ENCODE measurements at places on chromosomes 5 and 9.
A peak's percentile ranks its signal among the peaks of the same experiment; 100 is the strongest.

- no peak for DNase-seq
These were observed 678.7 kb downstream of the MAT2B start for GRCh38 chr5:164184158-164184557.

GRCh38 chr9:90600029-90600428 lies 42.6 kb downstream of the DIRAS2 start:
- DNase-seq, result no peak

GRCh38 chr5:79093762-79094161 lies 17.8 kb upstream of the BHMT start:
- no peak for DNase-seq

GRCh38 chr9:35944173-35944572 lies 13.8 kb downstream of the OR2S2 start:
- DNase-seq, result no peak

- DNase-seq, result no peak
These were observed 15.6 kb upstream of the PTBP3 start for GRCh38 chr9:112349008-112349333.

DNA sequence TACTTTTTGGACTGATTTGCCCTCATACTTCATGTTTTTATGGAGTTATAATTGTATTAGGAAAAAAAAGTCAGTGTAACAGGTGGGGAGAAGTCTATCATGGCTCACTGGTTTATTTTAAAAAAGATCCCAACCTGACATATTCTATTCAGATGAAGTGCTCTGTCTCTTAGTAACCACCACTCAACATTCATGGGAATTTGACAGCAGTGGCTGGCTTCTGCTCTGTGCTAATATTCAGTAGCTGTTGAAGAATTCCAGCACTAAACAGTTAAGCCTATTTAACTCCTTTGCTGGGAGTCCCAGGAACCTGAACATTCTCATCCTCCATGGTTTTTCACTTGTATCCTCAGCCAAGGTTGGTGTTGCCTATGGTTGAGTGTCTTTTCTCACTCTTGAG lies 23.1 kb downstream of the CMYA5 start:
- DNase-seq, result no peak

- no peak for DNase-seq
These were observed 82.4 kb downstream of the GADD45G start for GRCh38 chr9:89687188-89687587.

GRCh38 chr9:88942411-88942810 lies 48.9 kb upstream of the S1PR3 start:
- DNase-seq, result no peak

GRCh38 chr9:37339923-37340322 lies 82.6 kb upstream of the GRHPR start:
- no peak for DNase-seq

GRCh38 chr5:172751761-172752510 lies 19.1 kb downstream of the DUSP1 start:
- DNase-seq, result no peak

- no peak for DNase-seq
These were observed 35.1 kb upstream of the CLK4 start for GRCh38 chr5:178661836-178662540.

DNA sequence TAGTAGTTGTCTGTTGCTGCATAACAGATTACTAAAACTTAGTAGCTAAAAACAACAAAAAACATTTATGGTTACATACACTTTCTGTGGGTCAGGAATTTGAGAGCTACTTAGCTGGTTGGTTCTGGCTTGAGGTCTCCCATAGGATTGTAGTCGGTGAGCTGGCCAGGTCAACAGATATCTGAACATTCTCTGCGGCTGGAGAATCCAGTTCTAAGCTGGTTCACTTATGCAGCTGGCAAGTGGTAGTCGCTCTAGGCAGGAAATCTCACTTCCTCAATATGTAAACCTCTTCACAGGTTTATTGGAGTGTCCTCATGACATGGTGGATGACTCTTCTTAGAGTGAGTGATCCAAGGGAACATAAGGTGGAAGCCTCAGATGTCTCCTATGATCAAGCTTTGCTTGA lies 65.7 kb upstream of the TNFAIP8 start:
- peak; percentile 65 for DNase-seq

DNA sequence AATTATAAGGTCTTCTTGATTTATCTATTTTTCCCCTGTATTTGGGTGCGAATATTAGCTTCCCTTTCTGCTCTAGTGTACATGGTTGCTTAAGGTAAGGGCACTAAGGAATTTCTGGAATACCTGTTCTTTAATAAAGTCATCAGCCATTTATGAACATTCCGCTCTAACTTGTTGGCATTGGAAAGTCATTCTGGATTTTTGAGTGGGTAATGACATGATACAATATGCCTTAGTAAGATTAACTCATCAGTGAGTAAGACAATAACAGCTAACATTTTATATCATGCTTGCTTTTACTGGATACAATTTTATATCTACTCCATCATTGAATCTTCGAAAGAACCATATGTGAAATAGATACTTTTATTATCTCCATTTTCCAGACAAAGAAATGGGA lies 196.1 kb downstream of the ARRDC3 start:
- no peak for DNase-seq

DNA sequence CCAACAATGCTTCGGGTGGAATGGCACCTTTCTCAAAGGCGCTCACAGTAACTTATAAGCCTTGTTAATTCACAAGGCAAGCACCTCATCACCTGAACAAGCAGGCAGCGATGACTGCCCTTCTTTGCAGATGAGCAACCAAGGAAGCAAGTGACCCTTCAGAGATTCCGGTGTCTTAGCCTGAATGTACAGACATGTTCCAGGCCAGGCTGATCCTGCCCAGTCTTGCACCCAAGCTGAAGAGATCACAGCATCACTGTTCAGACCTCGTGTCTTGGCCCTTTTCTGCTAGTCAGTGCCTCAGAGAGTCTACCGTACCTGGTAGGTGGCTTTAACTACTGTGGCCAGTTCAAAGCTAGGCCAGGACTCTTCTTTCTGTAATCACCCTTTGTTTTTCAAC lies 94.7 kb upstream of the ERCC6L2 start:
- DNase-seq, result no peak

GRCh38 chr5:135038813-135039270 lies 4.8 kb upstream of the PITX1 start:
- DNase-seq, result no peak

DNA sequence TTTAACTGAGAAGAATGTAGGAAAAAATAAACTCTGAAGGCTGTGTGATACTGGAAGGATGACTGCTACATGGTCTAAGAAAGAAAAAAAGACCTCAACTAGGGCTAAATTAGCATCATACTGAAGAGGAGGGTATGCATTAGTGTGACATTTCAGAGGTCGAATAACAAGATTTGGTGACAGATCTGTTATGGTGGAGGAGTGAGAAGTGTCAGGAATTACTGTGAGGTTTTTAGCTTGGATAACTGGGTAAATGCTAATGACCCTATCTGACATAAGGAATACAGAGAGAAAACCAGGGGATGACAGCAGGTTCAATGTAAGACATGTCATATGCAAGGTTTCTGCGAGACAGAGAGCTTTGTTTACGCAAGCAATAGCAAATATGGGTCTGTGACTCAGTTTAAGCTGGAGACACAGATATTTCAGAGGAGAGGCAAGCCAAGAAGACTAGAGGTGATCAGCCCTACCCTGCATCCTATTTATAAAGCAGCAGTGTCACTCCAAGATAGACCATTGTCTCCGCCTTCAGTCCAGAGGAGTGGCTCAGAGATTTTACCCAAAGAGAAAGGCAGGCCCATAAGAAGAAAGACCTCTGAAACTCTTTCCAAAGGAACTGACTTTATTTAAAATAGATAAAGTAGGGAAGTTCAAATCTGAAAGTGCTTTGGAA lies 44.3 kb downstream of the FBN2 start:
- DNase-seq, result no peak

DNA sequence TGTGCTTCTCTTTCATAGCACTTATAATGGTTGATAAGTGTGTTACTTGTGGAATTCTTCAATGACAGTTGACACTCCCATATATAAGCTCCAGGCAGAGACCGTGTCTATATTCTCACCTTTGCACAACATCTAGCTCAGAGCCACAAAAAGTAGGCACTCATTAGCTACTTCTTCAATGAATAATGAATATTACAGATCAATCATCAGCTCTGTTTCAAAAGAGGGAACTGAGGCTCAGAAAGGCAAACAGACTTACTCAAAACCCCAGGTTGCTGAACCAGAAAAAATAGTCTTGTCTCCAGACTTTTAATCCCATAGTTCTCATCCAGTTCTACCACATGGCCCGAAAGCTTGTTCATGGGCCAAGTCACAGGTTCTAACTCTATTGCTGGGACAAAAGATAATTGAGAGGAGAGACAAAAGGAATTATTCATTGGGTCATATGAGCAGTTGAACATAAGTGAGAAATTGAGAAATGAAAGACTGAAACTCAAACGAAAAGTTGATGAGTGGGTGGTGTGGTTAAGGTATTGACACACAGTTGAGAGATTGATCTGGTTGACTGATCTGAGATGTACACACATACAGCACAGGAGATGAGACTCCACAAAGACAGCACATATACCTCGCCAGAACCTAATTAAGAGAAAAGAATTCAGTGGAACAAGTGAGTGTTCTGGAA lies 381.6 kb downstream of the EFNA5 start:
- DNase-seq, result no peak

- DNase-seq, result peak; percentile 81
These were observed 58.8 kb downstream of the MTRR start for GRCh38 chr5:7927466-7928375.

DNA sequence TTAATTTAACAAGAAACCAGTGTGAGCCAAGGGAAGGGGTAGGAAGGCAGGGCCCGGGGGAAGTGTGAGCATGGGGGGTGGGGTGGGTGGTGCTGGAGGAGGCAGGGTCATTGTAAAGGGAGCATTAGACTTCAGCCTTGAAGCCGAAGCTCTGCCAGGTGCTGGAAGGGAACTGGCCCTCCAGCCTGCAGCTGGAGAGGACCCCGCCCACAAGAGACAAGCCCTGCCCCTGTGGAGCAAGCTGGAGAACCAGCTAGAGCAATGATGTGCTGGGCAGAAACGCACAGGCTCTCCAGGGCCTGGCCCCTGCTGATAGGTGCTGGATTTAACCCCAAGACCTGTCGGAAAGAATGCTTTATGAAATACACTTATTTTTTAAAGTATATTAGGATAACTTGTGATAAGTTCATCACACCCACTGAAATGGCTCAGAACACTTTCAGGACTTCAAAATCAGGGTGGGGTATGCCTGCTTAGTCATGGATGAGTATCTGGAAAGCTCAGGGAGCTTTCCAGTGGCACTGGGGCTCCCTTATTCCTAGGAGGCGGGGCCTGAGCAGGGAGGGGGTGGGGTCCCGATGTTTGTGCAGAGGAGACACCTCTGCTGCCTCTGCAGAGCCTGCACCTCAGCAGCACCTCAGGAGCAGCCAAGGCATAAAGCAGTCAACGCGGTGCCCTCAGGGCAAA lies 27.1 kb downstream of the UBE2QL1 start:
- DNase-seq, result no peak

- DNase-seq, result no peak
These were observed 11.8 kb downstream of the TMEM38B start for GRCh38 chr9:105706156-105706555.

GRCh38 chr5:117486879-117487391 lies 912.3 kb upstream of the SEMA6A start:
- no peak for DNase-seq

GRCh38 chr5:142012186-142012785 lies 541 bp downstream of the GNPDA1 start:
- no peak for DNase-seq

DNA sequence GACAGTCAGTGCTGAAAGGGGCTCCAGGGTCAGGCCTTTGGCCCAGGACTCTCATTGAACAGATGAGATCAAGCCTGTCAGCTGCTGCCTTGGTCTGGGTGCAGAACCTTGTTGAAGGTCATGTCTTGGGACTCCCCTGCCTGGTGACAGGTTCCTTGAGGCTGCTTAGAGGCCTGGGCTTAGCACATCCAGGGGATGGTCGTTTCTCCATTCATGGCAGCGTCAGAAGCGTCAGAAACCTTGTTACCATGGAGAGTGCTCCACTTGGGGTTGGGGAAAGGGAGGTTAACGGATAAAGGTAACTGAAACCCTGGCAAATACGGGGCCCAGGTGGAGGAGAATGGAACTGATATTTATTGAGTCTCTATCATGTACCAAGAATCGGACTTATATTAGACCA lies 8.8 kb downstream of the ARPC5L start:
- no peak for DNase-seq

GRCh38 chr5:171484460-171484899 lies 65.0 kb downstream of the FGF18 start:
- peak; percentile 56 for DNase-seq

GRCh38 chr9:89808076-89808755 lies 203.4 kb downstream of the GADD45G start:
- DNase-seq, result no peak

DNA sequence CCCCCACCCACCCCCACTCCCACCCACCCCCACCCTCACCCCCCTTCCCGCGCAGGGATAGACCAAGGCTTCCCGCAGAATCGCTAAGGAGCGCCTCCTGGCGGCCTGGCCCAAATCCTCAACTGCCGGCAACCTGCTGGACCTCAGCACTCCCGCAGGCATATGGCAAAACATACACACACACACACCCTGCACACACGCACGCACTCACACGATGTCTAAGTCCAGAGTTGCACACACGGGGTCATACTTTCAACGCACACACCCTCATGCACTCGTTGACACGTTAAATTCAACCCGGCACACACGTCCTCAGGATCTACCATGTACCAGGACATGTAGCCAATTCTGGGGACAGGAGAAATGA lies 1.7 kb downstream of the CPLX2 start:
- no peak for DNase-seq

- no peak for DNase-seq
These were observed 437.0 kb upstream of the TRPC7 start for GRCh38 chr5:136802383-136802782.

GRCh38 chr5:6178846-6179532 lies 199.4 kb downstream of the MED10 start:
- DNase-seq, result no peak

- DNase-seq, result no peak
These were observed 35.7 kb upstream of the LURAP1L start for GRCh38 chr9:12739014-12739652.

GRCh38 chr9:13750639-13751038 lies 471.1 kb upstream of the MPDZ start:
- DNase-seq, result no peak

DNA sequence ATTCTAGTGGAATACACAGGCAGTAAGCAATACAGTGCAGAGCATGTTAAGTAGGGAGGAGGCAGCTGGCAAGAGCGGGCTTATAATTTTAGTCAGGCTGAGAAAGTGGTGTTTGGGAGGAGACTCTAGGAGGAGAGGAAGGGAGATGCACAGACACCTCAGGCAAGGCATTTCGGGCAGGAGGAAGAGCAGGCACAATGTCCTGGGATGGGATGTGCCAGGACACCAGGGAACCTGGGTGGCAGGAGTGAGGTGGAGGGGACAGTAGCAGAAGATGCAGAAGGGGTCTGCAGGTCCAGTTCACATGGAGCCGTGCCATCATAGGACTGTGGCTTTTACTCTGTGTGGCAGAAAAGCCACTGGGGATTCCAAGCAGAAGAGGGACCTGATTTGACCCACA lies 143.7 kb upstream of the FSTL4 start:
- no peak for DNase-seq

GRCh38 chr9:124757616-124758015 lies 13.5 kb downstream of the NR6A1 start:
- DNase-seq, result no peak

Measured in KBM-7 (cell line).